Parietal lobe (tissue), 2 donors: ENCODE measurements at places on chromosomes 4 and X. TPM values are rescaled to one million over a fixed set of nuclear protein-coding genes. Genes with fewer than 3 reads are reported as not detected.

The SLC9B2 gene
- total RNA-seq: 113 TPM

The DRD5 gene
- 0.63 TPM for total RNA-seq

The CXCL1 gene
- total RNA-seq: not detected

The TCEAL6 gene
- total RNA-seq: 5.9 TPM

The PRICKLE3 gene
- 0.31 TPM for total RNA-seq

The MTMR8 gene
- 6.9 TPM for total RNA-seq
